ENCODE measurements at places on chromosomes 16 and 17.

DNA sequence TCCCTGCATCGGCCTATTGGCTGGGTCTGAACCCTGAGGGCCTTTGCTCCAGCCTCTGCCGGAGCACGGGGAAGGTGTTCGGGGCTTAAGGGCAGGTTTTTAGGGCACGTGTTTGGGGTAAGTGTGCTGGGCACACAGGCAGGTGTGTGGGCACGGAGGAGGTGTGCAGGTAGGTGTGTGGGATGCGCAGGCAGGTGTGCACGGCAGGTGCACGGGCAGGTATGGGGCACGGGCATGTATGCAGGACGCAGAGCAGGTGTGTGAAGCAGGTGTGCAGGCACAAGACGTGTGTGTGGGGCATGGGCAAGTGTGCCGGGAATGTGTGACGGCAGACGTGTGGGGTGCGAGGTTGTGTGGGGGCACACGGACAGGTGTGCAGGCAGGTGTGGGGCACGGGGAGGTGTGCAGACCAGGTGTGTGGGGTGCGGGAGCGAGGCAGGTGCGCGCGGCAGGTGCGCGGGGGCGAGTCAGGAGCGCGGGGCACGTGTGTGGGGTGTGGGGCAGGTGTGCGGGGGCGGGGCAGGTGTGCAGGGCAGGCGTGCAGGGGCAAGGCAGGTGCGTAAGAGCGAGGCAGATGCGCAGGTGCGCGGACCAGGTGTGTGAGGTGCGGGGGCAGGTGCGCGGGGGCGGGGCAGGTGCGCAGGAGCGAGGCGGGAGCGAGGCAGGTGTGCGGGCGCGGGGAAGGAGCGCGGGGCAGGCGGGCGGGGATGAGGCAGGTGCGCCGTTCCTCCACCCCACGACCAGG is 28.6 kb upstream of the METRNL start:
- DNase-seq, result no peak

DNA sequence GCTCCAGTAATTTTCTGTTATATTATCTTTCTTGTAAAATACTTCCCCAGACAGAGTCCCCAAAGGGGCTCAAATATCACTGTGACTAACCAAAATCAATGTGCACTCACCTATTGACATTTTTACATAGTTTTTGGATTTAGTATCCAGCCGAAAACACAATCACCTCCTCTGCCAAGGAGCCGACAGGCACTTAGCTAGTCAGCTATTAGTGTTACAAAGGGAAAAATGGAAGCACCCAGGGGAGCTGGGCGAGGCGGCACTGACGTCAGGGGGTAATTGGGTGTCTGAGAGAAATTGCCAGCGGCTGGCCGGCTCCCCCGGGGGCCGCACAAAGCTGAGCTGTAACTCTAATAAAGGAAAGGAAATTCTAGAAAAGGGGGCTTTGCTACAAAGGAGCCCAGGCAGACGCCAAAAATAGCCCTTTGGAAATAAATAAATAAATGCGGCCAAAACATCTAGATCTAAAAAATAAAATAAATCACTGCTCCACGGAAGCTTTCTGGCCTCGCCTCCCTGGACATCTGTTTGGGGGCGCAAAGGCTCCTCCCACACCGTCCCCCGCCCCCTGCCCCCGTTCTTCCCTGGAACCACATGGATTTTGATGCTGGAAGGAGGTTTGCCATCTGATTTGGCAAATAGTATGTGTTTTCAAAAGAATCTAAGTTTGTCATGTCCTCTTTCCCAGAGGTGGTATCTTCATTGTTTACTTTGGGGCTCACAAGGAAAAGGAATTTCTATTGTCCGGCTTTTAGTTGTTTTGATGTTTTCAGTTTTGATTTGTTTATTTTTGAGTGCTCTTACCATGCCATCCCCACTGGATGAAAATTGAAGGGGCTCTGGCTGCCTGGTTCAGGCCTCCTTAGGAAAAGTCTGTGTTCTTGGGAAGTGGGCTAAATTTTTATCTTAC is 156.7 kb downstream of the ZNF423 start:
- DNase-seq, result no peak

DNA sequence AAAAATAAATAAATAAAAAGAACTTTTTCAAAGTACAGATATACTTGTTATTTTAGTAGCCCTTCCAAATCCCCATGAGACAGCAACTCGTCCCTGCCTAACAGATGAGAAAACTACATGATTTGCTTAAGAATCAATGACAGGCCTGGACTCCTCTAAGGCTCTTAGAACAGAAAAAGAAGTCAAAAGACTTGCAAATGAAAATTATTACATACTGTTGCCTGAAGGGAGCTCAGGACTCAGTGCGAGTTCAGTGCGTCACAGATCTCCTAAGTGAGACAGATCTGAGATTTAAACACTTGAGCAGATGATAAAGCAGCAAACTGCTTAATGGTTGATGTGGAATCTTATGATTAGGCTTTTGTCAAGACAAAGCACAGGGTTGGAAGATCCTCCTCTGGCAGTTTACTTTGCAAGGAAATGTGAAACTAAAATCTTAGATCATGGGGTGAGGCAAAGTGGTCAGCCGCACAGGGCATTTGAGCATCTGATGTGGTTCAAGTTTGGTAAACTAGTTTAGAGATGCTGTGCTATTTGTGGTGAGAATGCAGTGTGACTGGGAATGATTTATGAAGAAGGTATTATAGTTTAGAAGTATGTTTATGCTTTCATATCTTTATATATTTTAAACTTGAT is 138.1 kb downstream of the TRIM37 start:
- DNase-seq, result no peak

- DNase-seq, result no peak
Observed at GRCh38 chr17:44132275-44132821, 8.9 kb upstream of the HDAC5 start.

- no peak for DNase-seq
Observed at GRCh38 chr16:4323071-4323844, 7.4 kb downstream of the GLIS2 start.

GRCh38 chr17:39863244-39863917 is 731 bp downstream of the IKZF3 start:
- no peak for DNase-seq

DNA sequence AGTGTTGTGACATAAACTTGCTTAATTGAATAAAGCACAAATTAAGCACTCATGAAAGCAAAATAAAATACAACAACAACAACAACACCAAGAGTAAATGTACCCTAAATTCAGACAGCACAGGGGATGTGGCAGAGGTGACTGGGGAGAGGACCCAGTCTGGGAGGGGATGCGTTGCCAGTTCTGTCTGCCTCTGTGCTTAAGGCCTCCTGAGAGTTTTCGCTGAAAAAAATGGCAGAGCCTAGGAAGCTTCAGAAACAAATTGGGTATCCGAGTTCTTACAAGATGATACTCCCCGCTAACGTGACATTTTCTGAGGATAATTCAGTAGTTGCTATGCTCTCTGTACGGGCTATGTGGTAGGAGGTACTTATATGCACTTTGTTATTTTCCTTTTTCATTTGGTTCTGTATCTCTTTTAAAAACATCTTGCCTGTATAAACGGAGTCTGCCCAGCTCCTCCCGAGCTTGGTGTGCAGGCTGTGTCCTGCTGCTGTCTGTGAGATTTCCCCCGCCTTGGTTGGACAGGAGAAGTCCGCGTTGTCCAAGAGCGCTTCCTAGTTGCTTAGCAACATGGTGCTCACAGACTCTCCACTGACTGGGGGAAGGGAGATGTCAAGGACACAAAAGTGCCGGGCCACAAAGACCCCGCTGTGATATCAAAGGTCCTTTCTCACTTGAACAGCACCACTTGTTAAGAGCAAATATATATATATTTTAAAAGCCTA is 134.2 kb upstream of the CPHXL start:
- DNase-seq, result no peak

- DNase-seq, result no peak
Observed at GRCh38 chr16:87754535-87754934, 11.3 kb downstream of the KLHDC4 start.

DNA sequence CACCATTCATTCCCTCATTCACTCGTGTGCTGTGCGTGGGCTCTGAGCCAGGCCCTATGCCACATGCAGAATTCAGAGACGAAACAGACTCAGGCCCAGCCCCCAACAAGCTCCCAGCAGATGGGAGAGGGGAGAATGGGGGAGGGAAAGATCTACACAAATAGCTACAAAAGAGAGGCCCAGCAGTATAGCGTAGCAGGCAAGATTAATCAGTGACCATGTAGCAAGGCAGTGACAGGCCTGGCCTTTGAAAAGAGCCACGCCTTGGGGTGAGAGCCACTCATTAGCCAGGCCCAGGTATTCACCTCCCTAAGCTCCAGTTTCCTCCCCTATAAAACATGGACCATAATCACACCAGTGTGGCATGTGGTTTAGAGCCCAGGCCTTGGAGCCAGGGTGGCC is 16.4 kb upstream of the KRT19 start:
- no peak for DNase-seq

DNA sequence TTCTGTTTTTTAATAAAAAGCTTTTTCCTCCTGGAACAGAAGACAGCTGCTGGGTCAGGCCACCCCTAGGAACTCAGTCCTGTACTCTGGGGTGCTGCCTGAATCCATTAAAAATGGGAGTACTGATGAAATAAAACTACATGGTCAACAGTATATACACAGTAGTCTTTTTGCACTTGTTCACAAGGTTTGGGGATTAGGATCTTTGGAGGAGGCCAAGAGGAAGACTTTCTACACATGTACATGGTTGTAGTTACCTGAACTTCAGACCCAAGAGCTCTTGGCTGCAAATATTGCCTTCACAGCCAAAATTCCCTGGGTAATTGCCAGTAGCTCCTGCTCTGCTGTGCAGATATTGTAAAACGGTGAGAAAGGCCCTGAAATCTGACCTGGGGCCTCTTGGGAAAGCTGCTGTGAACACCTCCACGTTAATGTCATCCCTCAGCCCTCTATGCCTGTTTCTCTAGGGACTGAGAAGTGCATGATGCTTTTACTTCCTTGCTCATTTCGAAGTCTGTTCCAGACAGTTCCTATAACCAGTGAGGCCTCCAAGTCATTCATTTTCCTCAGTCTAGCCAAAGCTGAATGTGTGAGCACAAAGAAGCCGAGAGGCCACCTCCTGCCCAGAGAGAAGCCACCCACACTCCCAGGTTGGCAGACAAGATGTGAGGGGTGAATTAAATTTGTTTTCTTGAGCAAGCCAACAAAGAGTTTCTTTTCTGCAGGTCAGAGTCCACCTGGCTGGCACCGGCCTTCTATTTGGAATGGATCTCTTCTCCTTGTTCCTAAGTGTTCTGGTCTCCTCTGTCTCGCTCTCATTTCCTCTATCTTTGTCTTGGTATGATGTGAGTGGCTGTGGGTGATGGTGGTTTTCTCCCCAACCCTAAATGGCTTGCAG is 15.9 kb downstream of the ANKRD40 start:
- no peak for DNase-seq

DNA sequence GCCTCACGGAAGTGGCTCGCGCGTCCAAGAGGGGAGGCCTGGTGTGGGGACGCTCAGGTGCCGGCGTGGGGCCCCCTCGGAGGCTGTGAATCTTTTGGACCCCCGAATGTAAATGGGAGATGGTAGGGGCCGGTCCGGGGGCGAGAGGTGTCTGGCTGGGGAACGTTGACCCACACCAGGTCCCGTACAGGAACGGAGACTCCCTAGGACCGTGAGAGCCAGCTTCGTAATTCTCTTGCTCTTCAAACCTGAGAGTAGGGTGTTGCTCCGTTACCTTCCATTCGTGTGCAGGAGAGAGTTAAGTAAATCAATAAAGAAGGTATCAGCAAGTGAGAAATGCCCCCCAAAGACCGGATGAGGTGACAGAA is 481 bp downstream of the LYRM1 start:
- no peak for DNase-seq

- no peak for DNase-seq
Observed at GRCh38 chr17:69967910-69968411, 107.1 kb upstream of the KCNJ16 start.

- no peak for DNase-seq
Observed at GRCh38 chr17:81821603-81822311, 11.3 kb downstream of the MCRIP1 start.

DNA sequence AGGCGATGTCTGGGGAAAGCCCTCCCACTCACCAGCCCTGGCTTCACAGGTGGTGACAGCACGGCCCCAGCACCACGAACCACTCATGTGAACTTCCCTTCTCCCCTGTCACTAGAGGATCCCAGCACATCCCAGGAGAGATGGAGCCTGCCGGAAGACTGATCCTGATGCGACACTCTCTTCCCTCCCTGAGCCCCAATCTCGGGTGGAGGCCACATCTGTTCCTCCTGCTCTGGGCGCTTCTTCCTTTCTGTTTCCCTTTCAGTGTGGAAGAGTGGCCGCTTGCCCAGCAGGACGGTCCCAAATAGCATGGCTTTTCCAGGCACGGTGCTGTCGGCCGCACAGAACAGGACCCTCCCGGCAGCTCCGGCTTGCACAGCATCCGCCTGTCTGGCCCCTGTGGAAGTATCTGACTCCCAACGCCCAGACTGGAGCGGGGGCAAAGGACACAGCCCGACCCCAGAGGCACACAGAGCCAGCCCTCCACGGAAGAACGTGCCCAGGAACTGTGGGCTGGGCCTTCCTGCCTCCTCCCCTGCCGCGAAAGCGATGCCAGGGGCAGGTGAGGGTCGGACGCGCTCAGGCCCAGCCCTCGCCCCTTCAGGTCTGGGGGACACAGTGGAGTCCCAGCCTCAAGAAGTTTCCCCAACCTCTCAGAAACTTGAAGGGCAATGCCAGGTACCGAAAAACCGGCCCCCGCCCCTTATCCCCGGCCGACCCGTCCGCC is 37.6 kb downstream of the CBFA2T3 start:
- no peak for DNase-seq

GRCh38 chr17:69672924-69673323 is 258.4 kb downstream of the MAP2K6 start:
- no peak for DNase-seq

DNA sequence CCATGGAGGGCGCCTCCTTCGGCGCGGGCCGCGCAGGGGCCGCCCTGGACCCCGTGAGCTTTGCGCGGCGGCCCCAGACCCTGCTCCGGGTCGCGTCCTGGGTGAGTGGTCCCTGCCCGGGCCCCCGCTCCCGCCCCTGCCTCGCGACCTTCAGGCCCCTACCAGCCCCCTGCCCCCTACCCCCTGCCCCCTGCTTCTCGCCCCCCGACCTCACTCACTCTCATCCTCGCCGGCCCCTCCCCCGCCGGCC is 256 bp downstream of the SYNGR3 start:
- DNase-seq, result no peak

DNA sequence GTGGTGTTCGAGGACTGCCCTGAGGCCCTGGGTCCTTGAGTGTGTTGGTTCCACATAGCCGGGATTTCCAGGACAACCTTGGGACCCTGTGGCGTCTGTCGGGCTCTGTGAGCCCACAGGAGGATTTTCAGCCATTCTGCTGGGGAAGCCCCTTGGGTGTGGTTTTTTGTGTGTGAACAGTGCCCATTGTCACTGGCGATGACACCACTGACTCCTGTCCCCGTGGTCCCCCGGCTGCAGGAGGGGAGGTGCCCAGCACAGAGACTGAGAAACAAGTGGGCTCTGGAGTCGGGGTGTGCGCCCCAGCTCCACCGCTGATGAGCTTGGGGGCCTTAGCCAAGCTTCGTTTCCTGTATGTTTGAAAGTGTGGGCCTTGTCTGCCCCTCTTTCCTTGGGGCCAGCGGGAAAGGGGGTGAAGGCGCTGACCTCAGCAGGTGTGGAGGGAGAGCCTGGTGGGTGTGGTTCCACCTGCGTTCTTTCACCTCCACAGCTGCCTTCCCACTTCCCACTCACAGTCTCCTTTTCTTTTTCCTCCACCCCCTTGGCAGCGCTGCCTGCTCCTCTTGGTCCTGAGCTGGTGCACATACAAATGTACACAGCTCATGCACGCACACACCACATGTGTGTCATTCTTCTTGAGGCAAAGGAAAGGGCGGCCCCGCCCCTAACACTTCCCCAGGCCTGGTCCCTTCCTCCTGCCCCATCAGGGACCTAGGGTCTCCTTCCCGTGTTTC is 16.1 kb downstream of the MGRN1 start:
- DNase-seq, result no peak

- no peak for DNase-seq
Observed at GRCh38 chr16:9206156-9206555, 114.7 kb downstream of the HAPSTR1 start.

Data from activated T-helper 2 cell treated with anti-CD3 and anti-CD28 coated beads, Interferon-gamma antibody, Interleukin-2, Interleukin-4, amounts not matched to agents 10 μg/mL and 5 μg/mL and 100 μg/mL, durations not matched to agents 14 hours and 24 hours and 36 hours (primary cell).